Suprapubic skin (tissue), 4 donors: ENCODE measurements at places on chromosomes 2 and 18. TPM values are rescaled to one million over a fixed set of nuclear protein-coding genes. Genes with fewer than 3 reads are reported as not detected.

DNA sequence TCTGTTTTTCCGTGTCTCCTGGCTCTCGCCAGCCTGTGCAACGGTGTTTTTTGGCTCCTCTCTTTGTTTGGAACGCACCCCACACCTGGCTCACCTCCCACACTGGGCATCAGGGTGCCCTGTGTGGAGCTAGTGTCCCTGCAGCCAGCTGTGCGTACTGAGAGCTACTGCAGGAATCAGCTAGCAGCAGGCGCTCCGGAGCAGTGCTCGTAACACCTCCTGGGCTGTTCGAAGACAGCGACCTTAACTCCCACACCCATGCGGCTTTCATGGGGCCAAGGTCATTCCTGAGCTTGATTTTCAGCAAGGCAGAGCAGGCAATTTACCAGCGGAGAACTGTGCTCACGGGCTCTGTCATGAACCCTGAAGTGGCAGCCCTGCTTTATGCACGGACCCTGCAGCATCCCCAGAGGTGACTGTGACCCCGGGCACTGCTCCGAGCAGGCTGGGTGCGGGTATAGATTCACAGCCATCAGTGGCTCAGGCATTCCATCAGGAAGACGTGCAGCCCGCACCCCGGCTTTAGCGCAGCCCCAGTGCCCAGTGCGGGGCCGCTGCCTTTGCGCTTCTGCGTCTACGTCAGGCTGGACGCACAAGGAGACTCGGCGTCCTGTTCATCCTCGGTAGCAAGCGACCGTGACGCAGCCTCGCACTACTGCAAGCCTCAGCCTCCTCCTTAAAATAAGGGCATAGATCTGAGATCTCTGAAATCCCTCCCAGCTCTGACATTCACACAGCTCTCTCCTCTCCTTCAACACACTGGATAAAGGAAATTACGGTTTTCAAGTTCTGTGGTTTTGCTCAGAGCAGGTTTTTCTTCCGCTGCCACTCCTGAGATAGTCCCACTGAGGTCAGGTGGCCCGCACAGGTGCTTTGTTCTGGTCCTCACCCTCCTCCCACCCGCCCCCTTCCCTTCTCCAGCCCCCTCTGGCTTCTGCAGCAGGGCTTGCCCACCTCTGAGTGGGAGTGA is 58.2 kb downstream of the ADI1 start:
- peak overlapping the region; percentile 39 for H3K27ac ChIP-seq
- H3K27me3 ChIP-seq = no peaks in the 10 kb centered on the region
- H3K4me3 ChIP-seq = no peak overlapping the region
- peak; percentile 79 for DNase-seq

- H3K4me3 ChIP-seq = peak overlapping the region; percentile 30
- peak overlapping the region; percentile 39 for H3K27ac ChIP-seq
- no peaks in the 10 kb centered on the region for H3K36me3 ChIP-seq
- H3K4me1 ChIP-seq = peaks cover 32% of the 10 kb centered on the region
Observed at GRCh38 chr2:118852605-118853128, 5.2 kb upstream of the EN1 start.

DNA sequence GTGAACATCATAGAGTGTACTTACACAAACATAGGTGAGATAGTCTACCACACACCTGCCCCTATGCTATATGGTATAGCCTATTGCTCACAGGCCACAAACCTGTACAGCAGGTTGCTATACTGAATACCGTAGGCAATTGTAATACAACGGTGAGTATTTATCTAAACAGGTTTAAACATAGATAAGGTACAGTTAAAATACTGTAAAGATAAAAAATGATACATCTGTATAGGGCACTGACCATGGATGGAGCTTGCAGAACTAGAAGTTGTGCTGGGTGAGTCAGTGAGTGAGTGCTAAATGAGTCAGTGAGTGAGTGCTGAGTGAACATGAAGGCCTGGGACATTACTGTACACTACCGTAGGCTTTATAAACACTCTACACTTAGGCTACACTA is 267.0 kb upstream of the HS6ST1 start:
- no peak for DNase-seq
- H3K27me3 ChIP-seq = peaks cover 6% of the 10 kb centered on the region
- H3K4me1 ChIP-seq = no peaks in the 10 kb centered on the region
- no peaks in the 10 kb centered on the region for H3K36me3 ChIP-seq
- H3K4me3 ChIP-seq = no peak overlapping the region
- no peak overlapping the region for H3K27ac ChIP-seq

DNA sequence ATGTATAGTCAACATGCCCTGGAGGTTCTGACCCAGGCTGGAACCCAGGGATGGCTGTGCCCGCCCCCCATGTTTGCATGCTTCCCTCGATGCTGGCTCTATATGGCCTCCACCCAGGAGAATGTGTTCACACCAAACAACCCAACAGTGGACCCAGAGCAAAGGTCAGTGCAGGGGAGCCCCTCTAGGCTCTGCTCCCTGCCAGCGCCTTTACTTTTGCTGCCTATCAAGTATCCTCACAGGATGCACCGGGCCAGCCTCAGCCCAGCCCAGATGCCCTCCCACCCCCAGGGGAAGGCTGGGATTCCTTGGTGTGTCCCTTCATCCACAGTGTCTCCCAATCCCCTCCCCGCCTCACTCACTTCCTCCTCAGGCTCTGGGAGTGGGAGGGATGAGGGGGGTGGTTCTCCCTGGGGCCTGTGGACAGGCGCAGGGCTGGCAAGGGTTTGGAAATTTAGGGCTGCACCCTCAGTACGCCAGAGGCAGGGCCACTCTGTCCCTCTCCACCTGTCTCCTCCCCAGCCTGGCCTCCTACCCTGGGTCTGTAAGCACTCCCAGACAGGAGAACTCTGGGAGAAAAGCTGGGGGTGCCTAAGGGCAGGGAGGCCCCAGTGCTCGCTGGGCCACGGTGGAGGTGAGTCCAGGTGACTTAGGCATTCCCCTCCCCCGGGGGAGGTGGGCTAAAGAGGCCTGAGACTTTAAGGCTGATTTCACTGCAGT is 2.3 kb downstream of the ATP6V1B1 start:
- H3K4me3 ChIP-seq = peak overlapping the region; percentile 3
- peaks cover 11% of the 10 kb centered on the region for H3K27me3 ChIP-seq
- H3K4me1 ChIP-seq = no peaks in the 10 kb centered on the region
- H3K36me3 ChIP-seq = no peaks in the 10 kb centered on the region
- peak overlapping the region; percentile 42 for H3K27ac ChIP-seq

DNA sequence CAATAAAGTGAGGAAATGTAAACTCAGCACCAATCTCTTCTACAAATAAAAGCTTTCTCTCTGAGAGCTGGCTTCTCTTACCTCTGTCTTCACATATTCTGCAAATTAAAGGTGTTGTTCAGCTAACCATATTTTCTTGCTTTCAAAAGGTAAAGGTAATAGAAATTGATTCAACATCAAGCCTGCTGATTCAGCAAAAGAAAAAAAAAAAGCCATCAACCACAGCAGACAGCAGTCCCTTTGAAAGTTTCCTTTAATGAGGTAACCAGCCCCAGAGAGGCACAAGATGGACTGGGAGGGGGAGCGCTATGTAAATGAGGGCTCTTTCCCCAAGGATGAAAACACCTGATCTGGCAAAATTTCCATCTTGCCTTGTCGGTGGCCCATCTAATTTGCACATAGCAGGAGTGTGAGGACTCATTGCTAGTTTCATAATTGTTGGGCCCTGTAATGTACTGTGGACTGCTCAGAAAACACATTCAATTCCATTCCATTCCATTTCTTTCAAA is 154.9 kb upstream of the SOX11 start:
- DNase-seq = no peak
- H3K27ac ChIP-seq = no peak overlapping the region
- no peaks in the 10 kb centered on the region for H3K36me3 ChIP-seq
- H3K27me3 ChIP-seq = peaks cover 2% of the 10 kb centered on the region

GRCh38 chr2:217642944-217643343 is 359.9 kb downstream of the TNS1 start:
- H3K27me3 ChIP-seq = no peaks in the 10 kb centered on the region
- no peaks in the 10 kb centered on the region for H3K4me1 ChIP-seq
- DNase-seq = no peak
- no peaks in the 10 kb centered on the region for H3K36me3 ChIP-seq

DNA sequence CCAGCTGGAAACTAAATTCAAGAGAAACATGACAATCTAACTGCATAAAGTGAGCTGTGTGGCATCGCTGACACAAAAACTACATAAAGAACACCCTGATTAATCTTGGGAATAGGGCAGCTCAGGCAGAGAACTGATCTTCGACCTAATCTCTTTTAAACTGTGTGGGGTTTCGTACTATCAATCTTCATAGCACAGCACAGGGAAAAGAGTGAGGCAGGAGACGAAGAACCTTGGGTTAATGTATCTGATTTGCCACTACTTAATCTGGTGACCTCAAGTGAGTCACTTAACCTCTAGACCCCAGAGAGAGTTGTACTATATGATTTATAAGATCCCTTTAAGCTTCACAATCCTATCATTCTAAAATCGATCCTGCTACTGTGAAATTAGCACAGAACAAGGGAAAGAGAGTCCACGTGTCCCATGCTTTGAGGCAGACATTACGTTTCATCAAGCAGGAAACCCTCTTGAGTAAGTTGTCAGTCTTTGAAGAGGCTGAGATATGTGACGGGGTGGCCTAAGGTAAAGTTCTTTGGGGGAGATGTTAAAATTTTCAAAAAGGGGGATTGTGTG is 519.7 kb downstream of the SOCS6 start:
- no peaks in the 10 kb centered on the region for H3K36me3 ChIP-seq
- no peak overlapping the region for H3K27ac ChIP-seq
- no peak for DNase-seq

DNA sequence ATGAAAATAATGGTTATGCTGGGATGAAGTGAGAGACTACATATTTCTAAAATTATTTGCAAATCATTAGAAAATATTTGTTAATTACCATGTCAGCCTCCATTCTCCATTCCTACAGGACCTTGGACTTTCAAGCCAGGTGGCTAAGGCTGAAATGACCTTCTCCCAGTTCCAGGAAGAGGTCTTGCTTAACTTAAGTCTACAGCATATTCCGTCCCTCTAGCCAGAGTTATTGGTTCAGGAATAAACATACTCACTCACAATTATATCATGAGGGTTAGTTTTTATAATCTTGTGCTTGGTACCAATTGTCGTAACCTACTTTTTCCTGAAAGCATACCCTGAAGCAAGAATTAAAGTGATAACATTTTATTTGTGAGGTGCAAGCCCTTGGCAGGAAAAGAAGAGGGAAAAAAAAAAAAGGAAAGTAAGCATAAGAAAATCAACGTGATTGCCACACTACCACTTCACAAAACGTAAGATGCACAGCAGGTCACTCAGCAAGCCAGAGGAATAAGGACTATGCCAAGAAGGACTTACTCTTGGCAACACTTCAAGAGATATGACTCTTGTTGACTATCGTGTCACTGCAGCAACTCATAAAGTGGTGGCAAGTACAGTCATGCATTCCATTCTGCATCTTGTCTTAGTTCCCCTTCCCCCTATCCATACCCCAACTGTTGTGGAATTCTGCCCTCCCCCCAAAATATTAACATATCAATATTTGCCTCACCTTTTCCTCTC is 479.1 kb downstream of the MBD2 start:
- no peaks in the 10 kb centered on the region for H3K36me3 ChIP-seq
- no peak for DNase-seq
- no peak overlapping the region for H3K27ac ChIP-seq
- H3K4me1 ChIP-seq = no peaks in the 10 kb centered on the region
- H3K4me3 ChIP-seq = no peak overlapping the region

GRCh38 chr2:209988010-209988409 is 14.4 kb upstream of the RPE start:
- no peaks in the 10 kb centered on the region for H3K27me3 ChIP-seq
- H3K4me1 ChIP-seq = no peaks in the 10 kb centered on the region
- H3K4me3 ChIP-seq = no peak overlapping the region

- no peak overlapping the region for H3K27ac ChIP-seq
- no peaks in the 10 kb centered on the region for H3K27me3 ChIP-seq
- no peak overlapping the region for H3K4me3 ChIP-seq
- no peak for DNase-seq
- no peaks in the 10 kb centered on the region for H3K4me1 ChIP-seq
Observed at GRCh38 chr2:140680862-140681261, 1450.0 kb downstream of the LRP1B start.

- peaks cover under 1% of the 10 kb centered on the region for H3K27me3 ChIP-seq
- H3K4me3 ChIP-seq = no peak overlapping the region
- no peaks in the 10 kb centered on the region for H3K36me3 ChIP-seq
- no peak overlapping the region for H3K27ac ChIP-seq
- DNase-seq = no peak
Observed at GRCh38 chr18:76771192-76771799, 51.1 kb upstream of the ZNF236 start.

DNA sequence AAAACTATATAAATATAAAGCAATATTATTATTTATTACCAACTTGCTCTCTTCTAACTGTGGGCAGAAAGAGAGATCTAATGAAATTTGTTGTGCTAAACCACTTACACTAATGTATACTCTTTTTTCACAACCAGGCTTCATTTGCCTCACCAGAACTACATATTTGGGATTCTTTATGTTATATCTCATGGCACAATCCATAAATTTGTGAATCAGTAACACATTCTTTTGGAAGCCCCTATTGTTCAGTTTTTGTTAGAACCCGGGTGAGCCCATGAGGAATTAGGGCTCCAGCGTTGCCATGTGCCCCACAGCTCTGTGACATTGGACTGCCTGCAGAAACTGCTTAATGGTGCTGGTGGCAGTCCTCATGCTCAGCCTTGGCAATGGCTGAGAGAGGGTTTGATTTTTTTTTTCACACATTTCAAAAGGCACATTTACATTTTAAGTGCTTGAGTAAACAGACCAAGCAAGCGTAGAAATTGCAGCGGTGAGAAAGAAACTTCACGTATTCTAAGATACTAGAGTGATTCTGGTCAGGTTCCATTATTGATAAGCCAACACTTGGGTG is 15.3 kb downstream of the VIT start:
- peaks cover 12% of the 10 kb centered on the region for H3K4me1 ChIP-seq
- no peak for DNase-seq

GRCh38 chr2:44840503-44840850 is 101.0 kb upstream of the SIX3 start:
- no peaks in the 10 kb centered on the region for H3K27me3 ChIP-seq
- H3K4me3 ChIP-seq = no peak overlapping the region
- DNase-seq = no peak
- no peaks in the 10 kb centered on the region for H3K36me3 ChIP-seq

Gene PMAIP1
- 22.5 TPM for total RNA-seq

Gene EHD3
- total RNA-seq = 3.9 TPM

Gene TEX44
- total RNA-seq = not detected

Gene ACKR3
- total RNA-seq = 51.5 TPM

Gene MATN3
- 0.48 TPM for total RNA-seq

Gene TWIST2
- total RNA-seq = 14.7 TPM

Gene CNTNAP5
- not detected for total RNA-seq
